ENCODE measurements at places on chromosomes 2 and 18. TPM values are rescaled to one million over a fixed set of nuclear protein-coding genes. Genes with fewer than 3 reads are reported as not detected.

Gene GPR39
- not detected for total RNA-seq

GRCh38 chr2:239394346-239394945 is 6.4 kb downstream of the HDAC4 start:
- no peak for DNase-seq

Gene DYNAP
- not detected for total RNA-seq

GRCh38 chr2:98623657-98624056 is 15.3 kb downstream of the UNC50 start:
- DNase-seq = no peak

- no peak for DNase-seq
Observed at GRCh38 chr2:40403233-40403836, 48.6 kb downstream of the SLC8A1 start.

- DNase-seq = no peak
Observed at GRCh38 chr2:183530333-183530901, 406.2 kb downstream of the NUP35 start.

GRCh38 chr2:182113334-182113733 is 127.7 kb downstream of the PPP1R1C start:
- no peak for DNase-seq

Gene STK11IP
- total RNA-seq = 23.9 TPM

DNA sequence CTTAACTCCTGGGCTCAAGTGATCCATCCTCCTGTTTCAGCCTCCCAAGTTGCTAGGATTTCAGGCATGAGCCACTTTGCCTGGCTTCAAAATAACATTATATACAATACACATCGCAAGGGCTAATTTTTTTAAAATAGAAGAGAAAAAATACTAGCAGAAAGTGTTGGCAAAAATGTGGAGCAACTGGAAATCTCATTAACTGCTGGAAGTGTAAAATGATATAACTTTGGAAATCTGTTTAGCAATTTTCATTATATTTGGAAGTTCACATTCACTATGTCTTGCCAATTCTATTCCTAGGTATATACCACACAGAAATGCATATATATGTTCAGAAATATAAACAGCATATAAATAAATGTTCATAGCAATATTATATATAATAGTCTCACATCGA is 55.1 kb upstream of the ZBTB14 start:
- DNase-seq = no peak

- DNase-seq = no peak
Observed at GRCh38 chr2:19352946-19353720, 5.3 kb downstream of the OSR1 start.

Gene SYT4
- not detected for total RNA-seq

DNA sequence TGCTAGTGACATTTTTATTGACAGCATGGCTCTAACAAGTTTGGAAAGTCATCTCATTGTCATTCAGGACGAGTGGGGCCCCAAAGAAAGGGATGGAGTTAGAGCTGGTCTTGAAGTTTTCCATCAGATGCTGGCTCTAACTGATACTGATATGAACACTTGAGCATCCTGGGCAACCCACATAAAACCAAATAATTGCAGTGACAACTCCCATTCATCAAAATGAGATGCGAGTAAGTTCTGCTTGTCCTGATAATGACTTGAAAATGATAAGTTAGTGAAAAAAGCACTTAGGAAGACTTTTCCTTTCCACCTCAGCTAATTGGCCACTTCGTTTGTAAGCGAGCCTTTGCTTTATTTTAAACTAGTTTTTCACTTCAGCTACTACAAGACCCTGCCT is 147.6 kb downstream of the SP3 start:
- DNase-seq = no peak

DNA sequence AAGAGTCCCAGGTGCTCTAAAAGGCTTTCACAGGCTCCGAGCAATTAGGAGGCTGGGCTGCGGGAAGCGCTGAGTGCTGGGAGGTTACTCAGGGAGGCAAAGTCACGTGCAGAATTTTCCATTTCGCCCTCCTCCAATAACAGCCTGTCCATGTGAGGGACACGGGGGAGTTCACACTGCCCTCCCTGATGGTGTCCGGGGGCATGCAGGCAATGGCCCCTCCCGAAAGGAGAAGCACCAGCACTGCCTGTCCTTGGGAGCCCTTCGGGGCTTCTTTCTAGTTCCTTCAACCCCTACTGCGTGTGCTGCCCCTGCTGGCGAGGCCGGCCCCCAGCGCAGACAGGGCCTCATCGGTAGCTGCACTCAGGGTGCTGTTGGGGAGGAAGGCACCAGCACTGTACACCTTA is 63.1 kb upstream of the HPCAL1 start:
- no peak for DNase-seq

Gene FOXI3
- total RNA-seq = not detected

GRCh38 chr2:62334440-62335058 is 138.6 kb downstream of the B3GNT2 start:
- no peak for DNase-seq

- no peak for DNase-seq
Observed at GRCh38 chr2:232332940-232333259, 45.7 kb upstream of the ALPP start.

GRCh38 chr2:1014802-1015201 is 64.2 kb downstream of the SNTG2 start:
- DNase-seq = no peak

Gene SLC35F5
- 18.3 TPM for total RNA-seq

Gene ZC3H6
- total RNA-seq = 18.0 TPM

- no peak for DNase-seq
Observed at GRCh38 chr2:152825834-152826233, 107.4 kb downstream of the ARL6IP6 start.

DNA sequence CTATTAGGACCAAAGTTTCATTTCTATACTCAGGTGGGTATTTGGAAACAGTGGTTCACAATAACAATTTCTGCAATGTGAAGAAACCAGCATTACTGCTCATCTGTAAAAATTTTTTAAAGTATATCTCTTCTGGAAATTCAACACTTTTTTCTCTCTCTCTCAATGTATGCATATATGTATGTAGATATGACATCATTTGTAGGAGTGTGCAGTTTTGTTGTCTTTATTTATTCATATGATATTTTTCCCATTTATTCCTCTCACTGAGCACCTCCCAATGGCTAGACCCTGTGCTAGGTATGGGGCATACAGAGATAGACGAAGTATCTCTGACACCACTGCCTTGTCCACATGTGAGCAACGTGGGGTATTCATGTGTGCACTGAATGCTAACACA is 58.3 kb downstream of the RDH14 start:
- DNase-seq = no peak

Gene IL36B
- not detected for total RNA-seq

GRCh38 chr2:54409752-54410151 is 46.4 kb upstream of the SPTBN1 start:
- DNase-seq = no peak

Gene GALR1
- not detected for total RNA-seq

Gene ICA1L
- 1.5 TPM for total RNA-seq

Gene TACR1
- total RNA-seq = not detected

Gene COL4A4
- not detected for total RNA-seq
